ENCODE measurements at places on chromosomes 7 and 10. TPM values are rescaled to one million over a fixed set of nuclear protein-coding genes. Genes with fewer than 3 reads are reported as not detected.

GRCh38 chr10:105262666-105263065 is 621.6 kb downstream of the SORCS3 start:
- no peak for DNase-seq

DNA sequence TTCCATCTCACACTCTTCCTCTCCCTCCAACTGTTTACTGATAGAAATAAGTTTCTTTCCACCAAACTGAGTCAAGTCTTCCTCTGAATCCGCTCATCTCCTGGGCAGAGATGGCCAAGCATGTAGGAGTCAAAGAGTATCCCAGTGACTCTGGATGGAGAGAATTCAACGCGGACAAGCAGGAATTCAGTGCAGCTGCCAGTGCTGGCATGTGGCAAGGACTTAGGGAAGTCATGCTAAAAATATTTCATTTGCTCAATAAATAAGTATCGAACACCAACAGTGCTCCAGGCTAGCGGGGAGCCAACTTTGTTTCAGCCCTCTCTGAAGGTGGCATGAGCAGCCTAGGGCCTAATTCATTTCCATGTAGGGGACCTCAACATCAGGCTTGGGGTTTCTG is 351.6 kb upstream of the ZMIZ1 start:
- peak; percentile 90 for DNase-seq

DNA sequence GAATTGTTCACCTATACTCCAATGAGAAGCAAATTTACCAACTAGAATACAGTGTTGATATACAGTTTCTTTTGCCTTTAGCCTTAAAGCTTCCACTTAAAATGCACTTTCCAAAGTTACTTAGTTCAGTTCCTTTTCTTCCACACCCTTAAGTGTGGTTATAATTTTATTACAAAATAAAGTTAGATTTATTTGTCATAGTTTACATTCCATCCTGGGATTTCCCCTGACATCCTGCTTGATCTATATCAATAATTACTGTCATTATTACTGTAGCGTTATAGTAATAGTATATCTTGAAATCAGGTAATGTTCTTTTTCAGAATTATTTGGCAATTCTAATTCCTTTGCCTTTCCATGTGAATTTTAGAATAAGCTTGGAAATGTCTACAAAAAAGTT is 23.3 kb upstream of the MEST start:
- DNase-seq: no peak

- no peak for DNase-seq
Observed at GRCh38 chr7:148095066-148095465, 495.5 kb upstream of the C7orf33 start.

GRCh38 chr7:132424821-132425724 is 151.2 kb downstream of the PLXNA4 start:
- DNase-seq: no peak

- no peak for DNase-seq
Observed at GRCh38 chr7:71482284-71482683, 350.3 kb downstream of the GALNT17 start.

DNA sequence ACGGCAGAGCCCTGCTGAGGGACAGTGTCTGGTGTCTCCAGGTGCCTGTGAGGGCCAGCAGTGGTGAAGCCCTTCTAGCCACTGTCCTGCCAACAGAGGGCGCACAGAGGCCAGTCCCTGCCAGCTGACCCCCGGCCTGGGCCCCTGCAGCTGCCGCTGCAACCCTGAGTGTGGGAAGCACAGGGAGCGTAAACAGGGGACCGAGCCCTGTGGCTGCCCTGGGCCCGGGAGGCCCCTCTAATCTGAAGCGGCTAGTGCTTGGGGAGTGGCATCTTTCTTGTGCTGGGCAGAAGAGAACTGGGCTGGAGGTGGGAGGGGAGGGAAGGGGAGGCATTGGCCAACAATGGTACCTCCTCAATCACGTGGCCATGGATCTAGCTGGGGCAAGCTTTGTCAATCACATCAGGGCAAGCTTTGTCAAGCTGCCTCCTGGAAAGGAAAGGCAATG is 34.6 kb downstream of the TRIM8 start:
- peak; percentile 48 for DNase-seq

DNA sequence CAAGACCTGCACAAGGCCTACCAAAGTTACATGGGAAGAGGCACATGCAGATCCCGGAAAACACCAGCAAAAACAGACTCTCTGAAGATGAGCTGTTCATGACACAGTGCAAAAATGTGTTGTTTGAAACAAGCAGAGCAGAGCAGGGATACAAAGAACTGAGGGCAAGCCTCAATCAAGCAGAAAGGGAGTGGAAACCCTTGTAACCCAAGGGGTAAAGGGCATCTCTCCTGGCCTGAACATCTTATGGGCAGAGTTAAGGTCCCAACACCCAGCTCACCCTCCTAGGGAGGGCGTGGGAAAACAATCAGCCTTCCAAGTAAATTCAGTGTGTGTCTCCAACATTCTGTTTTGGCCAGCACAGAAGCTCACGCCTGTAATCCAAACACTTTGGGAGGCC is 10.5 kb downstream of the PSPH start:
- DNase-seq: no peak

- DNase-seq: no peak
Observed at GRCh38 chr7:100589341-100589947, 3.3 kb downstream of the FBXO24 start.

GRCh38 chr10:124329362-124329761 is 89.4 kb downstream of the OAT start:
- DNase-seq: no peak

DNA sequence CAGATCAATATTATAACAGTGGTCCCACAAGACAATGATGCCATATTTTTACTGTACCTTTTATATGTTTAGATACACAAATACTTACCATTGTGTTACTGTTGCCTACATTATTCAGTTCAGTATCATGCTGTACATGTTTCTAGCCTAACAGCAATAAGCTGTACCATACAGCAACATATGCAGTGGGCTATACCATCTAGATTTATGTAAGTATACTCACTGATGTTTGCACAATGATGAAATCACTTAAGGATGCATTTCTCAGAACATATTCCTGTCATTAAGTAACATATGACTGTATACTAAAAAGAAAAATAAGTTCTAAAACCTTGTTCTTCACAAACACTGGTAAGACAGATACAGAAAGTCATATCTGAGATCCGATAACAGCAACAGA is 468.6 kb upstream of the SEMA3A start:
- DNase-seq: peak; percentile 7

DNA sequence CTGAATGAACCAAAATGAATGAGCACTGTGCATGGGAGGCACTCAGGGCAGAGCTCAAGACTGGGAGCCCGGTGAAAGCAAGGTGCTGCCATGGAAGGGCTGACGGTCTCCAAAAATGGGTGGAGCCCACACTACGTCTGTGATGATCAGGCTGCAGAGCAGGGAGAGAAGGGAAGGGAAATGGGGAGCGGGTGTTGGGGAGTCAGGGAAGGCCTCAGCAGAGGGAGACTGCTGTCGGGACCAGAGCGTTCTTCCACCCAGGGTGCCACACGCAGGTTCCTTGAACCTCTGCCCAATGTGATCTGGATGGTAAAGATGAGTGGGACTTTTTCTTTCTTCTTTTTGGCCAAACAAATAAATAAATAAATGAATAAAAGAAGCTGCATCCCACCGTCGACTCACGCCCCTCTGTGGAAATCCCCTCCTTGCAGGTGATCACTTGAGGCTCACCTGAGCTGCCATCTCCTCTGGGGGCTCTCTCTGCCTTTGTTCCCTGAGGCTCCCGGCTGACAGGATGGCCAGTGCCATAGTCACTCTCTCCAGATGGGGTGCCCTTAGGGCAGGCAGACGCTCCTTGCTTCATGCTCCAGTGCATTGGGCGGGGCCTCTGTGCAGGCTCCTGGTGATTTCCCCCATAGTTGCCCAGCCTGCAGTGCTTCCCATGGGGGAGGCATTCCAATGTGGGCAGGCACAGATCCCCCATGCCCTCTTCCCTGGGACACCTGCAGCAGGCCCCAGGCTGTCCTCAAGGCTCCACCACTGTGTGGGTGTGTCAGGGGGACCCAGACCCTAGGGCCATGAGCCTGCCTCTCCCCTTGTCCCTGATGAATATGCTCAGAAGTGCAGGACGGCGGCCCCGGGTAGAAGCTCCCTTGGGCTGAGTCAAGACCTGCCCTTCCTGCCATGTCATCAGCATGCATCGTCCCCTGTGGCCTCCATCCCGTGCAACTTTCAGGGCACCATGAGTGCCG is 131.8 kb downstream of the PTPN20 start:
- DNase-seq: no peak

DNA sequence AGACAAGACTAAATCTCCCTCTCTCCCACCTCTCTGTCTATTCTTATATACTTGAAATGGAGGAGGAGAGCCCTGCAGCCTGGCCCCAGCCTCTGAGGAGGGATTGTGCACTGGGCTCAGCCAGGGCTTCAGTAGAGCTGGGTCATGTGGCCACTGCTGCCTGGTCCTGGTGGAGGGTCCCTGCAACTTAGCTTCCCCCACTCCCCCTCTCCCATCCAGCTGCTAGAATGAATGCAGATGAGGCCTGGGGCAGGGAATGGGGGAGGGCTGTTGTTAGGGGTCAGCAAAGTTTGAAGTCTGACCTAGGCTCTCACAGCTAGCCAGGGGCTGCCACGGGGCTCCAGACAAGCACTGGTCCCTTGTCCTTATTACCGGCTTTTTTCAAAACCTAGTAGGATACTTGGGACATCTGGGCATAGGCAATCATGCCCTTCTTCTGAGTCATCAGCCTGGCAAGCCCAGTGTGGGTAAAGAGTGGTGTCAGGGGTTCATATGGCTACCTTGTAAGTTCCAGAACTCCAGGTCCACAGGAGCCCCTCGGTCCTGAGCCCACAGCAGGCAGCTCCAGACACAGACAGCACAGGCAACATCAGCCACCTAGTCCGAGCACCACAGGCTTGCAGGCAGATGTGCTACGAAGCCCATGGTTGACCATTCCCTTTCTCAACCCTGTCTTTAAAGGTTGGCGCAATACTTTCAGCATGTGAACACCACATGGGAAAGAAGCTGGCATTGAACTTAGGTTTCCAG is 12.8 kb upstream of the CXCL12 start:
- peak; percentile 31 for DNase-seq

- peak; percentile 37 for DNase-seq
Observed at GRCh38 chr7:19099194-19099593, 18.2 kb downstream of the TWIST1 start.

The VGF gene
- polyA plus RNA-seq: not detected

The SOSTDC1 gene
- not detected for polyA plus RNA-seq

The FAM221A gene
- 0.63 TPM for polyA plus RNA-seq

The NKX6-2 gene
- 1.9 TPM for polyA plus RNA-seq

The C10orf143 gene
- polyA plus RNA-seq: 4.2 TPM

The GRM3 gene
- polyA plus RNA-seq: not detected

The VKORC1L1 gene
- 20.0 TPM for polyA plus RNA-seq

The PTF1A gene
- polyA plus RNA-seq: not detected

The CALCR gene
- not detected for polyA plus RNA-seq

The ANKRD30A gene
- not detected for polyA plus RNA-seq

The CPEB3 gene
- 0.60 TPM for polyA plus RNA-seq
